ENCODE measurements at places on chromosomes 7 and 10.

- H3K36me3 ChIP-seq: no peaks in the 10 kb centered on the region
- DNase-seq: no peak
Observed at GRCh38 chr10:36491926-36492325, 633.5 kb upstream of the ANKRD30A start.

- no peaks in the 10 kb centered on the region for H3K36me3 ChIP-seq
- peaks cover 8% of the 10 kb centered on the region for H3K4me1 ChIP-seq
- no peaks in the 10 kb centered on the region for H3K27me3 ChIP-seq
Observed at GRCh38 chr7:8360564-8361153, 72.8 kb upstream of the NXPH1 start.

- H3K27me3 ChIP-seq: no peaks in the 10 kb centered on the region
- no peak overlapping the region for H3K4me3 ChIP-seq
- H3K36me3 ChIP-seq: no peaks in the 10 kb centered on the region
- H3K27ac ChIP-seq: no peak overlapping the region
Observed at GRCh38 chr7:129739427-129739826, 127.9 kb downstream of the NRF1 start.

GRCh38 chr10:47418966-47419365, 34.9 kb upstream of the ZNF488 start:
- no peak for DNase-seq
- no peaks in the 10 kb centered on the region for H3K4me1 ChIP-seq
- no peak overlapping the region for H3K4me3 ChIP-seq
- no peaks in the 10 kb centered on the region for H3K27me3 ChIP-seq
- H3K27ac ChIP-seq: no peak overlapping the region
- no peaks in the 10 kb centered on the region for H3K36me3 ChIP-seq

- DNase-seq: no peak
- no peak overlapping the region for H3K27ac ChIP-seq
- H3K4me1 ChIP-seq: no peaks in the 10 kb centered on the region
- no peaks in the 10 kb centered on the region for H3K27me3 ChIP-seq
- peaks cover 2% of the 10 kb centered on the region for H3K36me3 ChIP-seq
Observed at GRCh38 chr7:100437150-100438100, 1.1 kb upstream of the PPP1R35 start.

- H3K36me3 ChIP-seq: no peaks in the 10 kb centered on the region
- no peak overlapping the region for H3K4me3 ChIP-seq
- H3K4me1 ChIP-seq: peaks cover 6% of the 10 kb centered on the region
- peak; percentile 78 for DNase-seq
- no peak overlapping the region for H3K27ac ChIP-seq
- H3K27me3 ChIP-seq: no peaks in the 10 kb centered on the region
Observed at GRCh38 chr7:22934473-22935065, 79.4 kb downstream of the HYCC1 start.

DNA sequence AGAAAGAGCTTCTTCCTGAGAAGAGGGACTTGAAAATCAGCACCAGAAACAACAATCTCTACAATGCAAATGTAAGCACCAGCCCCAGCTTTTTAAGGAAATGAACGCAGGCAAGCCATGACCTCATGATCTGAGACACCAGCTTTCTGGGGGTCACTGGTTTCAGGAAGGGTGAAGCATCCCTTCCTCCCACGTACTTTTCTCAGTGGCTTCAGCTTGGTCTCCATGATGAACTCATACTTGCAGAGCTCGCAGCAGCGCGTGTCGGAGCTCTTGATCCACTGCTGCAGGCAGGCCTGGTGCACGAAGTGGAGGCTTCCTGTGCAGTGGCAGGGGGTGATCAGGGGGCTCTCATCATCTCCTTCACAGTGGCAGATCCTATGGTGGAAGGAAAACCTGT, 87.0 kb downstream of the ALOX5 start:
- no peak overlapping the region for H3K27ac ChIP-seq
- no peak overlapping the region for H3K4me3 ChIP-seq
- DNase-seq: no peak
- no peaks in the 10 kb centered on the region for H3K36me3 ChIP-seq
- H3K4me1 ChIP-seq: no peaks in the 10 kb centered on the region

- H3K36me3 ChIP-seq: no peaks in the 10 kb centered on the region
- no peak overlapping the region for H3K4me3 ChIP-seq
- H3K27ac ChIP-seq: no peak overlapping the region
- no peak for DNase-seq
- H3K4me1 ChIP-seq: peaks cover 2% of the 10 kb centered on the region
Observed at GRCh38 chr10:1358860-1359625, 302.9 kb downstream of the WDR37 start.

DNA sequence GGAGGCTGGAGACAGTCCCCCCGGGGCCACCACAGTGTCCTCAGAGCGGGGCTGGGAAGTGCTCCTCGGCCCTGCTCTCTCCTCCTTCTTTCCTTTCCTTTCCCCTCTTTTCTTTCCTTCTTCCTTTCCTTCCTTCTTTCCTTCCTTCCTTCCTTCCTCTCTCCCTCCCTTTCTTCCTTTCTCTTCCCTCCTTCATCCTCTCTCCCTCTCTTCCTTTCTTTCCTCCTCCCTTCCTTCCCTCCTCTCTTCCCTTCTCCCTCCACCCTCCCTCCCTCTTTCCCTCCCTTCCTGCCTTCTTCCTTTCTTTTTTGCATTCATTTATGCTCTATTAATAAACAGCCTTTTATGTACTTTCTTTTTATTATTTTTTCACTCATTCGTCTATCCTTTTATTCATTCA, 127.1 kb upstream of the TCERG1L start:
- no peaks in the 10 kb centered on the region for H3K27me3 ChIP-seq
- no peak overlapping the region for H3K27ac ChIP-seq
- no peak overlapping the region for H3K4me3 ChIP-seq
- no peaks in the 10 kb centered on the region for H3K36me3 ChIP-seq
- no peak for DNase-seq
- no peaks in the 10 kb centered on the region for H3K4me1 ChIP-seq

DNA sequence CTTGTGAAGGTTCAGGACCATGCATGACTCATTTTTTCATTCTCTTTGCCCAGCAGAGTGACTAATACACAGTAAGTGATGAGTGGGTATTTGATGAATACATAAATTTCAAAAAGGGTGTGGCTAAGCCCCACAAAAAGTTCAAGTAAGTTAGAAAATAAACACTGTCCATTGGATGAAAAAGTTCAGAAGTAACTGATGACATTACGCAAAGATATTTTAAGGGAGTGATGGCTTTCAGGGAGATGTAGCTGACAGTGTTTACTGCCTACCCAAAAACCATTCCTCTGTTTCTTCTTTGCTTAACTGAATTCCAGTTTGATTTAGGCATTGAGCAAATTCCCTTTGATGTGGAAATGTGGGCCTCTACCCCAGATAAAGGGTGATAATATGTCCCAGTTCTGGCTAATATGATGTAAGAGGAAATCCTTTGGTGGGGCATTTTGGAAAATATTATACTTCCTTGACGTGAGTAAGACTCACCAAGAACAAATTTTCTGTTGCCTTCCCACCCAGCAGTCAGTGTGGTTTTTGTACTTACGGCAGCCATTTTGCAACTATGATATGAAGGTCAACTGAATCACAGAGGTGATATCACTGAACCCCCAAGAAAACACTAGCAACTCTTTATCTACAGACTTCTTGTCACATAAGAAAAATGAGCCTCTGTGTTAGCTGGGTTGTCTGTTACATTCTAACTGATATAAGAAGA, 29.0 kb upstream of the EBLN1 start:
- H3K27ac ChIP-seq: no peak overlapping the region
- no peaks in the 10 kb centered on the region for H3K36me3 ChIP-seq
- no peak overlapping the region for H3K4me3 ChIP-seq
- H3K27me3 ChIP-seq: no peaks in the 10 kb centered on the region

GRCh38 chr7:31805209-31805818, 118.3 kb downstream of the PPP1R17 start:
- no peaks in the 10 kb centered on the region for H3K36me3 ChIP-seq
- no peak overlapping the region for H3K27ac ChIP-seq
- H3K4me1 ChIP-seq: no peaks in the 10 kb centered on the region
- no peak overlapping the region for H3K4me3 ChIP-seq
- H3K27me3 ChIP-seq: no peaks in the 10 kb centered on the region
- no peak for DNase-seq

- no peaks in the 10 kb centered on the region for H3K27me3 ChIP-seq
- no peaks in the 10 kb centered on the region for H3K4me1 ChIP-seq
- DNase-seq: no peak
- H3K36me3 ChIP-seq: no peaks in the 10 kb centered on the region
- H3K27ac ChIP-seq: no peak overlapping the region
Observed at GRCh38 chr10:125694883-125695282, 11.9 kb upstream of the TEX36 start.

- H3K4me3 ChIP-seq: no peak overlapping the region
- H3K36me3 ChIP-seq: no peaks in the 10 kb centered on the region
- DNase-seq: no peak
- H3K27ac ChIP-seq: no peak overlapping the region
- no peaks in the 10 kb centered on the region for H3K4me1 ChIP-seq
- H3K27me3 ChIP-seq: no peaks in the 10 kb centered on the region
Observed at GRCh38 chr7:67652937-67653336, 656.3 kb downstream of the TYW1 start.

- no peak overlapping the region for H3K27ac ChIP-seq
- DNase-seq: no peak
- peaks cover 1% of the 10 kb centered on the region for H3K4me1 ChIP-seq
- no peaks in the 10 kb centered on the region for H3K36me3 ChIP-seq
Observed at GRCh38 chr7:70679661-70680060, 452.3 kb upstream of the GALNT17 start.

- H3K4me1 ChIP-seq: no peaks in the 10 kb centered on the region
- DNase-seq: no peak
- no peaks in the 10 kb centered on the region for H3K36me3 ChIP-seq
Observed at GRCh38 chr10:5168897-5169420, 16.0 kb downstream of the AKR1C8 start.

- DNase-seq: no peak
- H3K4me3 ChIP-seq: no peak overlapping the region
- no peaks in the 10 kb centered on the region for H3K36me3 ChIP-seq
- peaks cover 3% of the 10 kb centered on the region for H3K4me1 ChIP-seq
Observed at GRCh38 chr7:87506246-87507180, 31.0 kb upstream of the ABCB4 start.

- H3K4me3 ChIP-seq: no peak overlapping the region
- no peak overlapping the region for H3K27ac ChIP-seq
- DNase-seq: no peak
- H3K4me1 ChIP-seq: no peaks in the 10 kb centered on the region
- H3K36me3 ChIP-seq: no peaks in the 10 kb centered on the region
- peaks cover 7% of the 10 kb centered on the region for H3K27me3 ChIP-seq
Observed at GRCh38 chr10:118272149-118272721, 69.9 kb downstream of the FAM204A start.

- no peak overlapping the region for H3K4me3 ChIP-seq
- no peak overlapping the region for H3K27ac ChIP-seq
- no peaks in the 10 kb centered on the region for H3K4me1 ChIP-seq
- H3K36me3 ChIP-seq: no peaks in the 10 kb centered on the region
- no peaks in the 10 kb centered on the region for H3K27me3 ChIP-seq
Observed at GRCh38 chr10:3534433-3534832, 250.6 kb downstream of the KLF6 start.

DNA sequence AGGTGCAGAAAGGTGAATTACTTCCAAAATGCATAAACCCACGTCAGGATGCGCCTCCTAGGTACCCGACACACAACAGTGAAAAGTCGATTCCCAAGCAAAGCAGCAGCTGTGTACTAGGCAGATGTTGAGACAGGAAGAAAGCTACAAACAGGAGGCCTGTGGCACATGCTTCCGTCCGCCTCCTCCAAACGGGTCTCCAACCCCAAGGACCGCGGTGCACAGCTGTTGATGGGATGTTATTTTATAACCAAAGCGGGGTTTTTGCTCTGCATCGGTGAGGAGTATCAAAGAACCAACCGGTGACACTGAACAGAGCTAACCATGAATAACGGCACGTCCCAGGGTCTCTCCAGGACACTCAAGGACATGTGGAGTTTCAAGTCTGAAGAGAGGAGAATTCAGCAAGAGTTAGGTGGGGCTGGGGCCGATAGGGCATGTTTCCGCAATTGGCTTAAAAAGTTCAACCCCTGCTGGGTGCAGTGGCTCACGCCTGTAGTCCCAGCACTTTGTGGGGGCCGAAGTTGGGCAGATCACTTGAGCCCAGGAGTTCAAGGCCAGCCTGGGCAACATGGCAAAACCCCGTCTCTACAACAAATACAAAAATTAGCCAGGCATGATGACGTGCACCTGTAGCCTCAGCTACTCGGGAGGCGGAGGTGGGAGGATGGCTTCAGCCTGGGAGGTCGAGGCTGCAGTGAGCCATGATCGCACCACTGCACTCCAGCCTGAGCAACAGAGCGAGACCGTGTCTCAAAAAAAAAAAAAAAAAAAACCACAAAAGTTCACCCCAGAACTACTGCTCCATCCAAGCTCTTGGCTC, 108.0 kb downstream of the SMURF1 start:
- no peak for DNase-seq
- no peaks in the 10 kb centered on the region for H3K4me1 ChIP-seq
- H3K27me3 ChIP-seq: no peaks in the 10 kb centered on the region
- no peak overlapping the region for H3K4me3 ChIP-seq
- H3K36me3 ChIP-seq: peaks cover 31% of the 10 kb centered on the region

- H3K27me3 ChIP-seq: no peaks in the 10 kb centered on the region
- no peak overlapping the region for H3K27ac ChIP-seq
- peaks cover 4% of the 10 kb centered on the region for H3K4me1 ChIP-seq
- peak; percentile 81 for DNase-seq
- H3K4me3 ChIP-seq: no peak overlapping the region
Observed at GRCh38 chr10:94123258-94123995, 129.7 kb downstream of the PLCE1 start.

GRCh38 chr7:122013630-122014029, 130.4 kb downstream of the AASS start:
- no peak overlapping the region for H3K4me3 ChIP-seq
- no peaks in the 10 kb centered on the region for H3K27me3 ChIP-seq

DNA sequence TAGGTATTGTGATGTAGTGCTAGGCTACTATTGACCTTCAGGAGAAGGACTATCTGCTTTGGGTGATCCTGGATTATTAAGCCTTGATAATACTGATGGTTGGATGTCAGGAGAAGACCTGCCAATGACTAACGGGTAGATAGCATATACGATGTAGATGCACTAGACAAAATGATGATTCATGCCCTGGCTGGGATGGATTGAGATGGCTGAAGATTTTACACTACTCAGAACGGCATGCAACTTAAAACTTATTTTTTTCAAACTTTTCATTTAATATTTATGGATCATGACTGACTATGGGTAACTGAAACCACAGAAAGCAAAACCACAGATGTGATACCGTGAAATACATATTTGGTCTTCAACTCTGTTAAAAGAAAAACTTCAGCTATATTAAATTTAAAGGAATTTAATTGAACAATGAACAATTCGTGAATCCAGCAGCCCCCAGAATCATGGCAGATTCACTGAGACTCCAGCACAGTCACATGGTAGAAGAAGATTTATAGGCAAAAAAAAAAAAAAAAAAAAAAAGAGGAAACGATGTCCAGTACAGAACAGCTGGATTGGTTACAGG, 124.6 kb upstream of the CDK13 start:
- H3K27ac ChIP-seq: no peak overlapping the region
- H3K27me3 ChIP-seq: no peaks in the 10 kb centered on the region
- H3K4me1 ChIP-seq: no peaks in the 10 kb centered on the region
- no peak overlapping the region for H3K4me3 ChIP-seq
- H3K36me3 ChIP-seq: no peaks in the 10 kb centered on the region

All from mesendoderm (in vitro differentiated cells).